ENCODE measurements at places on chromosomes 6 and 20.

GRCh38 chr20:53736122-53736756 is 142.6 kb upstream of the ZNF217 start:
- DNase-seq = no peak

DNA sequence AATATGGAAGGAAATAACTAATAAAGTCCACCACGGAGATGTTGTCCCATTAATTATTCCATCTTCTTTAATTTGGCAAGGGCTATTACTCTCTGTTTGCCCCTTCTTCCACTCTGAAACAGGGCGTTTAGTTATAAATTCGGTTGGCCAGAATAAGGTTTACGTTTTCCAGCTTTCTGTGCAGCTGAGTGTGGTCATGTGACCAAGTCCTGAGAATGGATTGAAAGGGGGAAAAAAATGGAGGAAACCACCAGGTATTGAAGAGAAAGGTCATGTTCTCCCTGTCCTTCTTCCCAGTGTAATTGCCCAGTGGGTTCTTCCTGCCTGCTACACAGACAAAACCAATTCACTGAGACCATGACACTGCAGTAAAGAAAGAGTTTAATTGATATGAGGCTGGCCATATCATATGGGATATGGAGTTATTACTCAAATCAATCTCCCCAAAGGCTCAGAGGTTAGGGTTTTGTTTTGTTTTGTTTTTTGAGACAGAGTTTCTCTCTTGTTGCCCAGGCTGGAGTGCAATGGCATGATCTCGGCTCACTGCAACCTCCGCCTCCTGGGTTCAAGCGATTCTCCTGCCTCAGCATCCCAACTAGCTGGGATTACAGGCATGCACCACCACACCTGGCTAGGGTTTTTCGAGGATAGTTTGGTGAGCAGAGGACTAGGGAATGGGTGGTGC is 14.3 kb upstream of the TBC1D22B start:
- no peak for DNase-seq

- DNase-seq = no peak
Observed at GRCh38 chr6:158688860-158689259, 39.0 kb downstream of the SYTL3 start.

DNA sequence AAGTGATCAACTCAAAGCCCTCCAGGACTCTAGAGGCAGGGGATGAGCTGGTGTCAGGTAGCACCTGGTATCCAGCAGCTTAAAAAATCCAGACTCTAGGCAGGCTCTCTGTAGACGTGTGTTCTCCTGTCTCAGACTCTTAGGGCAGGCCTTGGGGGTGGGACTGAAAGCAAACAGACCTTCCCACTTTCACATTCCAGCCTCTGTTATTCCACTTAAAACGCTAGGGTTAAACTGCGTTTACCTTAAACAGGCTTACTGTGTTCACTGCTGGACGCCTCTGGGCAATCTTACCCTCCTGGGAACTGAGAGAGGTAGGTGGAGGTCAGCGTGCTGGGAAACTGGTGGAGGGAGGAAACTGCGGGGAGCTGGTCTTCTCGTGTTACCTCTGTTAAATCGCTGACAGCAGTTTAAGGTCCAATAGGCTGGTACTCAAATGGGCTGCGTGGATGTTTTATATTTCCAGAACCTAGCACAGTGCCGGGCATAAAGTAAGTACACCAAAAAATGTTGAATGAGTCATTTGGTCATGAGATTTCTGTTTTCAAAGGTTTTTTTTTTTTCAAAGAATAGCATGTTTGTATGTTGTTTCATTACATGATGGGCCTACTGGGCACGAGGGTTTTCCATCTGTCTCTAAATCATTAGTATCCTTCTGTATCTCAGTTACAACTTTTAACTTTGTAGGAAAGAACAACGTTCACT is at the start of gene GCNT2:
TSS of gene GCNT2 (plus strand) at position 248 of the 705 bp plus-strand sequence. CDS start 7,561 bp downstream, outside the sequence.
- DNase-seq = no peak

GRCh38 chr6:29850011-29850553 is 22.5 kb downstream of the HLA-G start:
- no peak for DNase-seq

GRCh38 chr6:167449094-167449861 is 124.4 kb downstream of the TTLL2 start:
- no peak for DNase-seq

Data from head of caudate nucleus (tissue), 42 donors.